ENCODE measurements at places on chromosomes 6 and 20. TPM values are rescaled to one million over a fixed set of nuclear protein-coding genes. Genes with fewer than 3 reads are reported as not detected.
A peak's percentile ranks its signal among the peaks of the same experiment; 100 is the strongest.

TCP11 gene
- total RNA-seq = 0.31 TPM

- no peak for DNase-seq
Observed at GRCh38 chr6:49855221-49855620, 11.1 kb downstream of the CRISP1 start.

GRCh38 chr6:11714116-11714797, 64.3 kb downstream of the ADTRP start:
- DNase-seq = no peak

DNA sequence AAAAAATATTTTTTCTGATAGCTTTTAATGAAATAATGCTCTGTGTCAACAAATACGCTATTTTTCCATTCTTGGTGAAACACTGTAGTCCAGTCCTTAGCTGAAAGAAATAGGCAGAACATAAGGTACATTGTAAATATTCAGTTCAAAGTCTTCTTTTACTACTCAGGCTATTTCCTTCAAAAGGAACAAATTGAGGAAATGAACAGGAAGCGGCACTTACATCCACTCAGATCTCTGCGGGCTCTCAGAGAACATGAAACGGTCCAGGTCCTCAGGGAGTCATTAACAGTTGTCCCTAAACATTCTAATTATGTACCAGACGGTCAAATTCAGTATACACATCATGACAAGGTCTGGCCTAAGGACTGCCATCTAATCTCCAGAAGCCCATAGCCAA, 212.6 kb downstream of the KIF16B start:
- no peak for DNase-seq

DNA sequence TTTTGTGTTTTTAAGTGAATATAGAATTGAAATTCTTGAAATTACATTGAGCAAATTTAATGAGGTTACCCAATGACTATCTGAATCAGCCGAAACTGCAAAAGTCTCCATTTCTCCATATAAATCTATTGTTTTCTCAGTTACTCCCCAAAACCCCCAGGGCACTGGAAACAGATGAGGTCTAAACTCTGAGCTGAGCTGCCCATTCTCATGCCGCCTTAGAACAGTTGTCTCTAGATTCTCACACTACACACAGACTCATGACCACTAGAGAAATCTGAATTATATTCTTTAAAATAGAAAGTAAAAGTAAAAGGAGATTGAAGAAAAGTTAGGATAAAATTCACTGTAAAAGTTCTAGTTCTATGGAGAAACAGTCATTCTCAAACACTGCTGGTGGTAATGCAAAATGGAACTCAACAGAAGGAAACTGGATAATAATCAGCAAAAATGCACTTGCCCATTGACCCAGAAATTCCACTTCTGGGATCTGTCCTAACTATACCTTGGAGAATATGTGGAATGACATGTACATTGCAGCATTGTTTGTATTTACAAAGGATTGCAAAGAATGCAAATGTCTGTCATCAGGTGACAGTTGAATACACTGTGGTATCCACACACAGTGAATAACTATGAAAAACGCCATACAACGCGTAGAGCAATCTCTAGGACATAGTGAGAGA, 125.5 kb downstream of the IPCEF1 start:
- no peak for DNase-seq

DNA sequence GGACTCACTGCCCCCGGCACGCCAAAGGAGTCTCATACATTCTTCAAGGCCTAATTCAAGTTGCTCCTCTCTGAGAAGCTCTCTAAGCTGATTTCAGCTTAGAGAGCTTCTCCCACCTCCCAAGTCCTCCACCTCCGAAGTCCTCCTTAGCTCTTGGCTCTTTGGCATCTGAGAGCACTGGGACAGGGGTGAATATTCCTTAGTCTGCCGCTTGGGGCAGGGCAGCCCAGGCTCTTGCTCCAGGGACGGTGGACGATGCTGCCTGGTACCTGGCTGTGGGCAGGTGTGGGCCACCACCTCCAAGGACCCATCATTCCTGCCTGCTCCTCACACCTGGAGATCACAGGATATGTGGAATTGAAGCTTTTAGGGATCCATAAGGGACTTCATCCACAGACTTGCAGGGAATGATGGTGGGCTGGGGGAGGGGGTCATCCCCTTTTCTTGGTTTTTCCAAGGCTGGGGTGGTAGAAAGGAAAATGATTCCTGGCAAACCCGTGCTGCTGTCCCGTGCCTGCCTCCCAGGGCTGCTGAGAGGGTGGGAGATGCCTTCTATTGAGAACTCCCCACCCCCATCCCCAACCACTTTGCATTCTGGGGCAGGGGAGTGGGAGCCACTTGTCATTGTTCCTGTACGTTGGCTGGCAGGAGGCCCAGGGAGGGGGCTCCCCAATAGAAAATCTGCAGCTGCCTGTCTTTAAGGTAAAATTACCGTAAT, 57.4 kb downstream of the ARHGAP40 start:
- DNase-seq = peak; percentile 85

- DNase-seq = no peak
Observed at GRCh38 chr6:86707545-86708120, 229.7 kb upstream of the HTR1E start.

GRCh38 chr20:50101281-50101680, 11.7 kb downstream of the UBE2V1 start:
- no peak for DNase-seq
